ENCODE measurements at places on chromosomes 13 and 19.

DNA sequence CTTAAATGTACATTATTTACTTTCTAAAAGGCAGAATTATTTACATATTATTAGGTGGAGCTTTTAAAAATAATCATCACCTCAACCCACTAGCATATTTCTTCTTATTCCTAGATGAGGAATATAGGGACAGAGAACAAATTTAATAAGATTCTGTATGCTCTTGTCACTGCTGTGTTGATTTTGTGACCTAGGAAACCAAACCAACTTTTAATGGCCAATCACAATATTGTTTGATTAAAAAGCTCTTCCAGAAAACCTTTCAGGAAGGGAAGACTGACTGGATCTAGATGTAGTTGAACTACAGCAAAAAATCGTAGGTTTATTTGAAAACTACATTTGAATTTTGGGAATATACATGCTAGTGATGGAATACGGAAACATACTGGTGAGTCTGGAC lies 91.8 kb upstream of the RAP2A start:
- no peak for DNase-seq

GRCh38 chr13:77222000-77222690 lies 104.7 kb downstream of the MYCBP2 start:
- DNase-seq = no peak

DNA sequence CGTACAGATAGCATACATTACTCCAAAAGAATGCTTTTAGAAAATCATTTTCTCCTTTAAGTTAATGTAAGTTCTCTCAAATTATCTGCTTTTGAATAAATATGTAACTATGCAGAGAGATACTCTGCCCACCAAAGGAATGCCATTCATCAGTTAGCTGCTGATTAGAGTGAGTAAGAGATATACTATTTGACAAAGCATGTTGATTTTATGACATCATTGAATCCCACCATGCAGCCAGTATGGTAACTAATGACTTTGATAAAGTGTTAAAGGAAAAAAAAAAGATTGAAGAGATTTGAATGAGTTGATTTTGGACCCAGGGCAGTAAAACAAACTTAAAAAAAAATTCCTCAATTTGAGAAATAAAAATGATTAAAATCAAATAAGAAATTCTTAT lies 521.5 kb downstream of the SLITRK6 start:
- DNase-seq = no peak

DNA sequence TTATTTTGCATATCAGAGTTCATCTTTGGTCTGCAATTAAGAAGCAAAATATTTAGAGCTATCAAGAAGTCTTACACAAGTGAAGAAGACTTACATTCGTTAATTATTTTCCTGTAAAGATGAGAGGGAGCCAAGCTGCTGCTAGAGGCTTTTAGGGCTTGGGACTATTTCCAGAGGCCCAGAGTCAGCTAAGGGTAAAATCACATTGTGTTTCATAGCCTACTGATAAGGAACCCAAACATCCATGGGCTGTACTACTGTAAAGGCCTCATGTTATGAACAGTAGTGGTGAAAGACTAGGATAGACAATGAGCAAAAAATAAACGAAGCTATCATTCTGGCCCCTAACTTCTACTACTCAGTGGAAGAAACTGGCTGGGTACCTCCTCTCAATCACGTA lies 10.9 kb upstream of the TEX30 start:
- DNase-seq = no peak

DNA sequence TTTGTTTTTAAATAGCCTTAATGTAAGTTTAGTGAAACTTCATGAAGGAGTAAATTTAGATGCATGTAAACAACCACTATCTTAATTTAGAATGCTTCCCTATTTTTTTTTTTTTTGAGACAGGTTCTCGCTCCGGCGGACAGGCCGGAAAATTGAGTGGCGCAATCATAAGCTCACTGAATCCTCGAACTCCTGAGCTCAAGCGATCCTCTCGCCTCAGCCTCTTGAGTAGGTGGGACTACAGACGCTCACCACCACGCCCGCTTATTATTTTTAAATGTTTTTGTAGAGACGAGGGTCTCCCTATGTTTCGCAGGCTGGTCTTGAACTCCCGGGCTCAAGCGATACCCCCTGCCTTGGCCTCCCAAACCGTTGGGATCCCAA lies 1.6 kb downstream of the TEX30 start:
- DNase-seq = no peak

DNA sequence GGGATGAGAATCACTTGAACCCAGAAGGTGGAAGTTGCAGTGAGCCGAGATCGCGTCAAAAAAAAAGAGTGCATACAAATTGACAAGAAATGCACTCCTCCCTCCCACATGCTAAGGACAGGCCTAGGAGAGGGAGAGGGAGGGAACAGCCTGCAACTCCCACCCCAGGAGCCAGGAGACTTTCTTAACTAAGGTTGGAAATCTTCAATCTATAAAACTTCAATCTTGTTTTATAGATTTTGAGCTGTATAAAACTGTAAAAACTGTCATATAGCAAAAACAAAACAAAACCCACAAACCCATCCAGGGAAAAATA lies 1.3 kb upstream of the SYCN start:
- DNase-seq = no peak

- no peak for DNase-seq
Observed at GRCh38 chr13:79522583-79522982, 41.6 kb downstream of the NDFIP2 start.

DNA sequence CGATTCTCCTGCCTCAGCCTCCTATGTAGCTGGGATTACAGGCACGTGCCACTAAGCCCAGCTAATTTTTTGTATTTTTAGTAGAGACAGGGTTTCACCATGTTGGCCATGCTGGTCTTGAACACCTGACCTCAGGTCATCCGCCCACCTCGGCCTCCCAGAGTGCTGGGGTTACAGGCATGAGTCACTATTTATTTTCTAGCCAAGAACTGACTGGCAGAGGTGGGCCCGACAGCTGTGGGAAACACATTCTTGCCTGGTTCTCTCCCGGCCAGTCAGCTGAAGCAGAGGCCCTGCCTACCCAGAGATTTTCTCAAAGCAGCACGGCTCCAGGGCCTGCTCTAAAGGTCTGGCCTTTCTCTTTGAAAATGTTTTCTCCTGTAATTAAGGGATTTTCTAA lies 108.0 kb downstream of the KCTD15 start:
- no peak for DNase-seq

- no peak for DNase-seq
Observed at GRCh38 chr13:87384099-87384498, 287.1 kb upstream of the SLITRK5 start.

DNA sequence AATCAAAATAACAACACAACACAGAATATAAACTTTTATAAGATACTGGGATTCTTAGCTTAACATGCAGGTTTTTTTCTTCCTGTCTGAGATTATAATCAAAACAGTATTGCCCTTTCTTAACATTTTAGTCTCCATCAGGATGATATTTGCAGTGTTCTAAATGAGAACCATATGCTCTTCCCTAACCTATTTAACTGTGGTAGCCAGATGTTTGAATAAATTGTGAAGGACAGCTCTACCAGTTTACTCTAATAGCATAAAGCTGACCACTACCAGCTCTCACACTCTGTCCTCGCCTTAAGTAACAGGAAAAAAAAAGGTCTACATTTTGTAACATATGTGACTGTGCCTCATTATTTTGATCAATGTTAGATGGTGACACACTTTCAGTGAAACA lies 618.7 kb upstream of the SGCG start:
- DNase-seq = no peak

DNA sequence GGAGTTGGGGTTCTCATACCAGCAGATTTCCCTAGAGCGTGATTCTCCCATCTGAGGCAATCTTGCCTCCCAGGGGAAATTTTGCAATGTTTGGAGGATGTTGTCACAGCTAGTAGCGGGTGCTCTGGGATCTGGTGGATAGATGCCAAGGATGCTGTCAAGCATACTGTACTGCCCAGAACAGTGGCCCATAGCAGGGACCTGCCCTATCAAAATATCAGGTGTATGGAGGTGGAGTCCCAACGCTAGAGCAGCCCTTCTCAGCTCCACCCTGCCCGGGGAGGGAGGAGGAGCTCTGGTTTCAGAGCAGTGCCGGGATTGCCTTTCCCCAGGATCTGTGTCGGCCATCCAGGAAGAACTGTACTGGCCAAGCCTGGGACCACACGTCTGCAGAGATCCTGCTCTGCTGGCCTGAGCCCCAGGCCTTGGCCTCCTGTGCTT lies 10.9 kb upstream of the QTRT1 start:
- no peak for DNase-seq

DNA sequence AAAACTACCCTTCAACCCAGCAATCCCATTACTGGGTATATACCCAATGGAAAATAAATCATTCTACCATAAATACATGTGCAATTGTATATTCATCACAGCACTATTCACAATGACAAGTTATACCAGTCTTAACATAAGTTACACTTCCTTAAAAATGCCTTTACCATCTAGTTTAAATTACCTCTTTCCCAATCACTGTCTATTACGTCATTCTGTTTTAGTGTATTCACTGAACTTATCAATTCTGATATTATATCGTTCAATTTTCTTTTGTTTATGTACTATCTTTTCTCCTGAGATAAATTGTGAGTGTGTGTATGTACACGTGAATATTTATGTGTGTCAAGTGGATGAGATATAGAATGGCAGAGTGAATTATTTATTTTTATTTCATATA lies 1416.8 kb downstream of the OLFM4 start:
- no peak for DNase-seq

GRCh38 chr13:59946944-59947343 lies 216.8 kb downstream of the DIAPH3 start:
- no peak for DNase-seq

DNA sequence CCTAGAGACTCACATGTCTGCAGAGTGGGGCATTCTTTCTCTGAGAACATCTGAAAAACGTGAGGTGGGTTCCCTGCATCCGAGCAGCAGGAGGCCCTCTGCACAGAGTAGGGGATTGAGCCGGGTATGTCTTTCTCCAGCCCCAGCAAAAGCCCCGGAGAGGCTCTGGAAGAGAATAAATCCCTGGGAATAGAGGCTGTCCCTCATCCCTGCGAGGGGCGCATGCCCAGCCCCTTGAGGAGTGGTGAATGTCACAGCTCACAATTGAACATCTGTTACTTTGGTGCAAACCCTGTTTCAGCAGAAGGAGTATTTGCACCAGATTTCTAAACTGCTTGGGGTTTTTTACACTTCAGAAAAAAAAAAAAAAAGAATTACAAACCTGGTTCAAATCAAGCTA lies 164.6 kb downstream of the FGF14 start:
- DNase-seq = no peak

- no peak for DNase-seq
Observed at GRCh38 chr13:113238536-113238935, 29.1 kb downstream of the CUL4A start.

GRCh38 chr13:47233734-47234133 lies 336.9 kb upstream of the HTR2A start:
- no peak for DNase-seq

- DNase-seq = no peak
Observed at GRCh38 chr13:45700971-45701900, 884 bp upstream of the CBY2 start.

DNA sequence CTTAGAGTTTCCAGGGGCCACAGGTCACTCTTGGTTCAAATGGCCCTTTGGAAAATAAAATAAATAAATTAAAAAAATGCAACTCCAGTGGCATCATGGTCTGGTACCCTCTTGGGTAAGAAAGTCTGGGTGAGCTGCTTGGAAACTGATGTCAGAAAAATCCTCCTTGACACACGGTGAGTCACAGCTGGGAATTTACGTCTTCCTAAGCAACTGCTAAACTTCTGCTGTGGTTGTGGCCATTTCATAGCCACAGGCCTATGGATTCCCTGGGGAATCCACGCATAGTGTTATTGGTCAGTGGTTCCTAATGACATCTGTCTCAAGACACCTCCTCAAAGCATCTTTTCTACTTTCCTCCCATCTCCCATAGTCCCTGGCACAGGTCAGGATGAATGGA lies 220.8 kb downstream of the COG6 start:
- no peak for DNase-seq

DNA sequence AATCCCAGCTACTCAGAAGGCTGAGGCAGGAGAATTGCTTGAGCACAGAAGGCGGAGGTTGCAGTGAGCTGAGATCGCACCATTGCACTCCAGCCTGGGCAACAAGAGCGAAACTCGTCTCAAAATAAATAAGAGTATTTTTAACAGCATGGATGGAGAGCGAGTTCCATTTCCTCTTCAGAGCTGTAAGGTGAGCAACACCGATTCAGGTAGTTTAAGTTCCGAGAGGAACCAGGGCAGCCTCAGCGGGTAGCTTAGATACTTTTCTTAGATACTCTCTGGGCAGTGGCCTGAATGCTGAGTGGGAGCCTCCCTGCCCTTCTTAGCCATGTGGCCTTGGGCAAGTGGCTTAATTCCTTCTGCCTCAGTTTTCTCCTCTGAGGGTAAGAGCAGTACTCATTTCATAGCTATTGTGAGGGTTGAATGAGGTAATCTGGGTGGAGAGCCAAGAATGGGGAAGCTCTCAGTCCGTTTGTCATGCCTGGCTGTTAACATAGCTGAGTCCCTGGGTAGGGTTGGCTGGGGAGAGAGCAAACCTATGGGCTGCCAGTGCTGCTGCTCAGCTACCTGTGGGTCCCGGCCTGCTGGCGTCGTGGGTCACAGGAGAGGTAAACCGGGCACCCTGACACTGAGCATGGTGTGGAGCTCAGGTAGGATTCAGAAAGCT lies 4.1 kb downstream of the ATP11A start:
- no peak for DNase-seq

- DNase-seq = no peak
Observed at GRCh38 chr19:15444505-15445226, 5.1 kb downstream of the WIZ start.

DNA sequence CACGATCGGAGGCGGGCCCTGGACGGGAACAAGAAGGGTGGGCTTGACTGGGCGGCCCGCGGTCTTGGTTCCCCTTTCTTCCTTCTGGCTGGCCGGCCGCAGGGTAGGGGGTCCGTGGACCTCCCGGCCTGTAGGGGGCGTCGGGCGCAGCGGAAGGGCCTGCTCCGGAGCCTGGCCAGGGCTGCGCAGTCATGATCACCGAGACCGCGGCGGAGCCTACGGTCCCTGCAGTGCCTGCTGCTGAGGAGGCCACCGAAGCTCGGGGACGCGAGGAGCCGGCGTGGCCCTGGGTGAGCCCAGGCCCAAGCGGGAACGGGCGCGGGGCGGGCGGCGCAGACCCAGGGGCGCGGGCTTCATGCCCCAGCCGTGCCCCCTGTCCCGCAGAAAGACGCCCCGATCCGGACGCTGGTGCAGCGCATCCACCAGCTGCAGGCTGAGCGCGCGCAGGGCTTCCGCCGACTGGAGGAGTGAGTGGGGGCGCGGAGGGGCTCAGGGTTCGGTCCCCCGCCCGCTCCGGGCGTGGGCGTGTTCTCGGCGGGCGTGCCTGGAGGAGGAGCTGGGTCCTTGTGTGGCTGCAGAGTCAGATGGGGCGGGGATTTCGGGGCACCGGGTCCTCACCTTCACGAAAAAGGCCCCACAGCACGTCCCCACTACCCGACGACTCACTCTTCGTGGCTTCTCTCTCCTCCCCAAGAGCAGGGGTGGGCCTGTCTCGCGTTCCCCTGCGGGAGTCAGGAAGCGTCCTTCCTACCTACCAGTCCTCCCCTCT lies at the start of gene REX1BD:
REX1BD (plus strand) TSS at position 188 of the 769 bp plus-strand sequence; CDS start at position 192, 4 bp downstream.
- peak; percentile 92 for DNase-seq

- no peak for DNase-seq
Observed at GRCh38 chr19:5121266-5122120, 152.6 kb downstream of the KDM4B start.
